Adrenal gland (tissue), 19 donors: ENCODE measurements at places on chromosomes 12 and 14. TPM values are rescaled to one million over a fixed set of nuclear protein-coding genes. Genes with fewer than 3 reads are reported as not detected.

The ARMH4 gene
- total RNA-seq = 9.5 TPM

The TAS2R14 gene
- 3.0 TPM for total RNA-seq

The CIROP gene
- total RNA-seq = not detected

The TPPP2 gene
- total RNA-seq = not detected

The IL22 gene
- not detected for total RNA-seq

The RIN3 gene
- 3.9 TPM for total RNA-seq

The KCNH3 gene
- total RNA-seq = 1.8 TPM

- no peak for DNase-seq
Observed at GRCh38 chr12:25256826-25257225, 6.1 kb upstream of the KRAS start.

GRCh38 chr14:67589204-67589770, 10.8 kb downstream of the PIGH start:
- no peak for DNase-seq

DNA sequence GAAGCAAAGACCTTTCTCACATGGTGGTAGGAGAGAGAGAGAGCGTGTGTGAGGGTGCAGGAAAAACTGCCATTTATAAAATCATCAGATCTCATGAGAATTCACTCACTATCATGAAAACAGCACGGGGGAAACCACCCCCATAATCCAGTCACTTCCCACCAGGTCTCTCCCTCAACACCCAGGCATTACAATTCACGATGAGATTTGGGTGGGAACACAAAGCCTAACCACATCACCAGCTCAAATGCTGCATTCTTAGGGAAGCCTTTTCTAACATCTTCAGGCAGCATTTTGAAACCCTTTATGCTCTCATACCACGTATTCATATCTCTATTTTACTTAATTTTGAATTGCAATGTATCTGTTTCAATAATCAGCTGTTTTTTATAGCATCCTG, 165.9 kb downstream of the TMTC3 start:
- no peak for DNase-seq

DNA sequence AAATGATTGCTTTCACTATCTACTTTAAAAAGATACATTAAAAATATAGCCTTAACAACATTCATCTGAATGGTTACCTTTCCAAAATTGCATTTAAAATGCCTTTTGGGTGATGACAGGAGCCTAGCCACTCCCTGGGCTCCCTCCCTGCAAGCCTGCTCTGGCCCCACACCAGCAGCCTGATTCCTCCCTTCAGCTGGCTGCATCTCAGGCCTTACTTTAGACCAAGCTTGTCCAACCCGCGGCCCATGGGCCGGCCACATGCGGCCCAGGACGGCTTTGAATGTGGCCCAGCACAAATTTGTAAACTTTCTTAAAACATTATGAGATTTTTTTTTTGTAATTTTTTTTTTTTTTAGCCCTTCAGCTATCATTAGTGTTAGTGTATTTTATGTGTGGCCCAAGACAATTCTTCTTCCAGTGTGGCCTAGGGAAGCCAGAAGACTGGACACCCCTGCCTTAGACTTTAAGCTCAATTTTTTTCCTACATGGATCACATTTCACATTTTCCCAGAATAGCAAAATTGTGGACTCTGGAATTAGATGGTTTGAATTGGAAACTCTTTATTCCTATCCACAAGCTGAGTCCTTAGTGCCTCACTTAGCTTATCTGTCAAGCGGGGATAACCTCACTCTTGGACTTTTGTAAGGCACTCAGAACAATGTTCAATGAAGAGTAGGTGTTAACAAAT, 124.4 kb downstream of the MYRFL start:
- no peak for DNase-seq

GRCh38 chr14:89629383-89629782, 212.3 kb upstream of the FOXN3 start:
- no peak for DNase-seq

DNA sequence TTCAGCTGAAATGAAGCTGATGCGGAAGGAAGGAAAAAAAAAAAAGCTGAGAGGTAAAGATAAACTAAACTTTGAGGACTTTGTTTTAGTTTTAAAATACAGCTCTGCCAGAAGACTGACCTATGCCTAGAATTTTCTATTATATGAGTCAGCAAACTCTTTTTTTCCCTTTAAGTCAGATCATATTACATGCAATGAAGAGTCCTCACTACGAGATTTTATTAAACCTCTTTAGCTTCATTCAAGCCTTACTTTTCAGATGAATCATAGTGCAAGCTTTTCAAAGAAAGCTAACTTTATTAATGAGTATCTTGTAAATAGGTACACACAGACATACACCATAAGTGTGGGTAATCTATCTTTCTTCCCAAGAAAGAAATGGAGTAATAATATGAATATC, 57.8 kb upstream of the FSCB start:
- no peak for DNase-seq

DNA sequence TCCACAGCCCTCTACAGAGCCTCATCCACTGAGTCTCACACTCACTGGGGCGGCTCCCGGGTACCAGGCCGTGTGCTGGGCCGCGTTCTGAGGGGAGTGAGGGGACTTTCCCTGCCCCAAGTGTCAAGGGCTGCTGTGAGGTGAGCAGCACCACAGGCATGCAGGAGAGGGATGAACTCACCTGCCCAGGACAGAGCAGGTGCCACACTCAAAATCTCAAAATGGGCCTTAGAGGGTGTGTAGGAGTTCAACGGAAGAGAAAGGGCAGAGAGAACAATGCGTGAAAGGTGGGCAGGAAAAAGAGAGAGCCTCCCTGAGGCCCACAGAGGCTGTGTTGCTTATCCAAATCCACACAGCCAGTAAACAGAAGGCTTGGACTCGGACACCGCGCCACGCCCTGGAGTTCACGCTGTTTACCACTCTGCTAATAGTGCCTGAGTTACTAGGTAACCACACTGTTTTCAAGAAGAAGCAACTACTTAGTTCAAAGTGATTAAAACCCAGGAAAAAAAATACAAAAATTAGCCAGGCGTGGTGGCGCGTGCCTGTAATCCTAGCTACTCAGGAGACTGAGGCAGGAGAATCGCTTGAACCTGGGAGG, 32.7 kb downstream of the TSPAN11 start:
- no peak for DNase-seq

DNA sequence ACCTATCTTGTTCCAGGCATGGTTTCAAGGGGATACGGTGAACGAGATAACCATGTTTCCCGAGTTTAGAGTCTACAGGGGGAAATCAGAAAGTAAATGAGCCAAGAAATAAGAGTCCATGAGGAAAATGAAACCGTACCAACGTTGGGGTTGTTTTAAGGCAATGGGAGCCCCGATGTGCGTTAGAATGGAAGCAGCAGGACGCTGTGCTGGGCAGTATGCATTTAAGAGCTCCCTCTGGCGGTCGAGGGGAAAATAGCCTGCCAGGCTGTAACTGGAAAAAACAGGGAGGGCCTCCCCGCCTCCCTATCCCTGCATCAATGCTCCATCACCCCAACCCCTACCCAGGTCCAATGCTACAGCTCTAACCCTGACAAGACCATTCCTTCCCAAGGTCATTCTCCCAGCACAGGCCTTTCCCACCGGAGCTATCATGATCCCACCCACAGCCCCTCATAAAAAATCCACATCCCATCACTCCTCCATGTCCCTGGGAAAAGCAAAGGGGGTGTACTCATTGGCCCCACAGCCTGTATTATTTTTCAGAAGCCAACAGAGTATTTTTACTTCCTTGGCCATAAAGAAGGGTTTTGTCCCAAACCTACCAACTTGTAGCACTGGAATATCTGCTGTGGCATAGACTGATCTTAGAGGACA, 226.3 kb upstream of the NOS1 start:
- peak; percentile 73 for DNase-seq

DNA sequence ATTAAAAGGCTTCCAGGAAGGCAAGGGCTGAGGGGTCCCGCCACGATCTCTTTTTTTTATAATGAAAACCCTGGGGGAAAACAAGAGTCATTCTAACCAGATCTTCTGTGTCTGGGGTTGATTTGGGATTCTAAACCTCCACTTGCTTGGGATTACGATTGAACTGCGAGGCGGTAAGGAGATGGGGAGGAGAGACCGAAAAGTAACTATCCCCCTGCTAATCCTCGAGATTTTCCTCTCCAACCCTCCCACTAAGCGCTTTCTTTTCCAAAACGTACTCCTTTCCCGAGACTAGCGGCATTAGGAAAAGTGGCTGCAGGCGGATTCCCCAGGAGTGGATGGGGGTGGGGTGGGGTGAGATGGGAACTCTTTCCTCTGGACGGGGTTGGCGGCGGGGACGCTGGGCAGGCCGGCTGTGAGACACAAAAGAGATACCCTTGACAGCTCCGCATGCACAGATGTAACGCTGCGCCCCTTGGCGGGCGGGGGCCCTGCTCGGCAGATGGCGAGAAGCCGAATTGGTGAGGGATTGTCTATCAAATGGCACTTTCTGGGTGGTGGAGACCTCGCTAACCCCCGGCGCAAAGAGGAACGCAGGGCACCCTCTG, 830 bp upstream of the SRRM4 start:
- no peak for DNase-seq

DNA sequence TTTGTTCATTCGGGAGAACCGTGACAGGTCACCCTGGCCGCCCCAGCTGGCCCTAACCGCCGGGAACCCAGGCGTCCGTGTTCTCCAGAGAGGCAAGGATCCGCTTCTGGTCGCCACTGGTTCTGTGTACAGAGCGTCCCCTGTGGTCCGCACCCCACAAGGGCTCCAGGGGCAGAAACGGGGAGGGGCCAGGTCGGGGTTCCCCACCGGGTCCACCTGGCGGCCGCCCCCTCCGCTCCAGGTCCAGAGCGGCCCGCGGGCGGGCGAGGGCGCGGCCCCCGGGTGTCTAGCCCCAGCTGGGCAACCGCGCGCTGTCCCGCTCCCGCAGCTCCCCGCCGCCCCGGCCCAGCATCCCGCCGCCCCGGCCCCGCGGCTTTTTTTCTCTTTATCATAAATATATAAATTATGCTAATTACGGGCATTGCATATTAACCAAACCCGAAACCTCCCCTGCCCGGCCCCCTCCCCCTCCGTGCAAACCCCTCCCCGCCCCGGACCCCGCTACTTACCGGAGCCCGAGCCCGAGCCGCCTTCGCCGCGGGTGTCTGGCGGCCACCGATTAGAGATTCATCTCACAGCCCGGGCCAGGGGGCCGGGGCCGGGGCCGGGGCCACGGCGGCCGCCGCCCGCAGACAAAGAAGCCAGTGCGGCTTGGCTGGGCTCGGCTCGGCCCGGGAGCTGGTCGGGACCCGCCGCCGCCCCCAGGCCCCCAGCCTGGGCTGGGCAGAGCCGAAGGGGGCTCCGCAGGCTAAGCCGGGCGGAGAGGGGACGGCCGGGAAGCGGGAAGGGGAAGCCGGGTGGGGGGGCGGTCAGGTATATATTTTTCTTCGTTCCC, 512 bp downstream of the POU6F1 start:
- peak; percentile 73 for DNase-seq

GRCh38 chr12:1657688-1658087, 28.7 kb downstream of the WNT5B start:
- DNase-seq = no peak

DNA sequence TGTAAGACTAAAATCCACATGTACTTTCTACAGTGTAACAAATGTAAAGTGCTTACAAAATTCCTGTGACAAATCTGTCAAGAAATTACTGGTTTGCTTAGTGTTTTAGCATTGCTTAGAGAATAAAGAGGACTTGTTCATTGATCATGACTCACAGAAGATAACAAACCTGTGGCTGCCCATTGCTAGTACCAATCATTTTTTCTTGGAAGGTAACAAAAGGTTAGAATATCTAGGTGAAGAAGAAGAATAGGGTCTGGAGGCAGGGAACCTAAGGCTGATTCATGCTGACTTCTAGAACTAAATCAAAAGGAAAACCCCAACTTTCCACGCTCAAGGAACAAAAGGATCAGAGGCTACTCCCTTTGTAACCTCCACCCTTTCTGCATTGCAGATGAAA, 232.7 kb upstream of the ABCD2 start:
- no peak for DNase-seq

GRCh38 chr12:114769634-114770033, 85.7 kb upstream of the TBX3 start:
- peak; percentile 80 for DNase-seq

GRCh38 chr12:15697201-15697600, 92.0 kb downstream of the EPS8 start:
- DNase-seq = no peak

- DNase-seq = peak; percentile 91
Observed at GRCh38 chr14:67738740-67739504, 37.2 kb downstream of the RDH12 start.

- DNase-seq = no peak
Observed at GRCh38 chr12:41186026-41186425, 2.1 kb upstream of the PDZRN4 start.

DNA sequence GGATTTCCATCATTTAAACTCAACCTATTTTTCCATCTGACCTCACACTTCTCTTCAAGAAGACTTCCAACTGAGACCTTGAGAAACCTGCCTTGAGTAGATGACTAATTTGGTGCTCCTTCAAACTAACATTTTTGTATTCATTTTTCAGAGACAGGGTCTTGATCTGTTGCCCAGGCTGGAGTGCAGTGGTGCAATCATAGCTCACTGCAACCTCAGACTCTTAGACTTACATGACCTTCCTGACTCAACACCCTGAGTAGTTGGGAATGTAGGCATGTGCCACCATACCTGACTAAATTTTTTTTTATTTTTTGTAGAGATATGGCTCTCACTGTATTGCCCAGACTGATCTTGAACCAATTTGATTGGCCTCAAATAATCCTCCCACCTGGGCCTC, 389.9 kb downstream of the PDZRN4 start:
- DNase-seq = no peak

- DNase-seq = no peak
Observed at GRCh38 chr14:72600551-72601330, 293.2 kb downstream of the DPF3 start.

- no peak for DNase-seq
Observed at GRCh38 chr12:62659453-62660295, 193.0 kb downstream of the MON2 start.

- DNase-seq = no peak
Observed at GRCh38 chr12:22190-22529, 44.4 kb upstream of the IQSEC3 start.

DNA sequence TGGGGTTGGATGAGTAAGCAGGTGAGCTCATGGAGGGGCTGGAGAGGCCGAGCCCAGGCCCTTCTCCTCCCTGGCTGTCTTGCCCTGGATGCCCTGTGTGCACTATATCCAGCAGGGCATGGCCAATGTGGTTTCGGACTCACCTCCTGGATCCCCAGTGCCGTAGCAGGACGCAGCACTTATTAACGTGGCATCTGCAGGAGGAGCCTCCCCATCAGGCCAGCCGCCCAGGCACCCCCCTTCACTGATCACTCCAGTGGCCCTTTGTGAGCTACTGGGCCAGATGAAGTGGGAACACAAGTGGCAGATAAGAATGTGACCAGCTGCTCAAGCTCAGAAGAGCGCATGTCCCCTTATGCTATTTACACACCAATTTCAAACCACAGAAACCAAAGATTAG, 43.1 kb upstream of the DICER1 start:
- no peak for DNase-seq

DNA sequence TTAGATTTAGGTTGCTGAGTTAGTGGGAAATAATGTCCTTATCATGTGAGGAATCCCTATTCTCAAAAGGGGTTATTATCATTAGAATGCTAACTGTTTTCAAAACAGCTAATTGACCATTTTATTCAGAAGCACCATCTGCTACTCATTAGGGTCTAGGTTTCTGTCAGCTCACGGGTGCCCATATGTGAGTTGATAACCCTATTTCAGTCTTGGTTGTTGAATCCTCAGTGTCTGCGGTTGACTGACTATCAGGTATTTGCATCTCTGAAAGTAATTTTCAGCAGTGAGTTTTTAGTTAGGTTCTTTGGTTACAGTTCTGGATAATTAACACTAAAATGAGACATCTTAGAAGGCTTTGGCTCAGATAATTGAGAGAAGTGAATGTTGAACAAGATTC, 1404.0 kb downstream of the AACS start:
- DNase-seq = no peak
